Stimulated activated CD4-positive, alpha-beta T cell treated with anti-CD3 and anti-CD28 coated beads, Interleukin-4, amount 100 ng/mL, for 1 hour (primary cell): ENCODE measurements at places on chromosomes 12 and 14.

GRCh38 chr14:20866963-20867362 lies 24.2 kb upstream of the RNASE3 start:
- no peak for DNase-seq

- DNase-seq, result no peak
Observed at GRCh38 chr14:74859757-74860552, 16.0 kb downstream of the PROX2 start.

DNA sequence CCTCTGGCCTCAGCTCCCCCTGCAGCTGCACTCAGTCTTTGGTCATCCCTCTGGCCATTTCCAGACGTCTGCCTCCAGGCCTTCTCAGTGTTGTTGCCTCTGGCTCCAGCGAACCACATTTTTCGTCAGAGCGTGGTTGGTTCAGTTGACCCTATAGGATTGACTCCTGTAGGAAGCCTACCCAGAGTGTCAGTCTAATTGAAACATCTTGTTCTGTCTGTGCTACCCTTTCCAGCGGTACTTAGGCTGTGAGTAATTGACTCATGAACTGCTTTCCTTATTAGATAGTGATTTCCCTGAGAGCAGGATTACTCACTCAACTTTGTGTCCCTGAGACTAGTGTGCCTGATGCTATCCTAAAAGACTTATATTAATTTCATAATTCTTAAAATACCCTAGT lies 373.2 kb downstream of the ATP23 start:
- DNase-seq, result no peak

DNA sequence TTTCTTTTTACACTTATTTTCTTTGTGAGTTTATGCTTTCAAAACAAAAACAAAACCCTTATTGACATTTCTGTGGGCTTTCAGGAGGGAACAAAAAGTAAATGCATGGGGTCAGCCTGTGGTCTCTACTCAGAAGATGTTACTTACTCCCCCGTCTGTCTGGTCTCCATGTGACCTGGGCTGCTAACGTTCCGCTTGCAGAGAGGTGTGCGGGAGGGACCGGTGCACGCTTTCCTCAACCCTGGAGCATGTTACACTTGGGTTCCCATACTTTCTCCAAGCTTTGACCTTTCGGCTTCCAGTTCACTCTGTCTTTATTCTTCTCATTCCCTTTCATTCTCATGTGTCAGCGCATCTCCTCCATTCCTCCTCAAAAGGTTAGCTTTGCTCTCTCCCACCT lies 36.5 kb downstream of the ZC3H14 start:
- no peak for DNase-seq

DNA sequence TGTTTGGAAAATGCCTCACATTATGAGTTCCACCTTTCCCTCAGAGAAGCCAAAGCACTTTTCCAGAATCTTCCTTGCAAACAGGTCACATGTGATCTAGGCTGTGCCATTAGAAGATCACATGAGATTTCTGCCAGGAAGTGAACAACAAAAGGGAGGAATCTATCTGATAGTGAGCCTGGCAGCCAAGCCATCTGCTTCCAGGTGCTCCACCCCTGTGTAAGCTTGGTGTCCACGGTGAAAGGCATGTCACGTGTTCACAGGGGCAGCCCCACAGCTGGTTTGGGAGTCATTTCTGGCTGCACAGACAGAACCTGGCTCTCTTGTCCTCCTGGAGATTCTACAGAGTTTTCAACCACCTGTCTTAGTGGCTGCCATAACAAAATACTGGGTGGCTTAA lies 3.5 kb upstream of the KSR2 start:
- DNase-seq, result no peak

GRCh38 chr12:91133871-91134270 lies 22.6 kb upstream of the LUM start:
- no peak for DNase-seq

DNA sequence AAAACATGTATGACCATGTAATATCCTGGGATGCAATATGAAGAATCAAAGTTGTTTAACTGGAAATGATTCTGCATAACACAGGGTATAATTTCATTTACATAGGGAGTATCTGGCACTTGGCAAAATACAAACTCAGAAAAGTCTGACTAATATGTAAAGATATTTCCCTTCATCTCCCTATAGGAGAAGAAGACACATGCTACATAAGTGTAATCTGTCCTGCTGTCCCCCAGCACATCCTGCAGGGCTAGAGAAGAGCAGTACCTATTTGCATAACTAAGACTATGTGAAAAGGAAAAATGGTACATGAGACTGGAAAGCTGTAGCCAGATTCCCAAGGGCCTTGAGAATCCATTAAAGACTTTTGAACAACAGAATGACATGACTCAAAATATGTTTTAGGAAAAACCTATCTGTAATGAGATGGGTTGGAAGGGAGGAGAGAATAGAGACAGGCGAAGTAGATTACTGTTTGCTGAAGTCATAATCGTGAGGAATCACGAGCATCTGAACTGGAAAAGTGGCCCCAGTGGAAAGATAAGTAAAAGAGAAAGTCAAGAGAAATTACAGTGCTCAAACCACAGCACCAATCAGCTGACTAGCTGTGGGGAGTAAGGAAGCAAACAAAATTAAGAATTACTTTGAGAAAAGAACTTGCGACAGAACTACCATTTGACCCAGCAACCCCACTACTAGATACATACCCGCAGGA lies 155.1 kb upstream of the HMGA2 start:
- no peak for DNase-seq

GRCh38 chr12:126668961-126669360 lies 1598.0 kb upstream of the TMEM132C start:
- no peak for DNase-seq

DNA sequence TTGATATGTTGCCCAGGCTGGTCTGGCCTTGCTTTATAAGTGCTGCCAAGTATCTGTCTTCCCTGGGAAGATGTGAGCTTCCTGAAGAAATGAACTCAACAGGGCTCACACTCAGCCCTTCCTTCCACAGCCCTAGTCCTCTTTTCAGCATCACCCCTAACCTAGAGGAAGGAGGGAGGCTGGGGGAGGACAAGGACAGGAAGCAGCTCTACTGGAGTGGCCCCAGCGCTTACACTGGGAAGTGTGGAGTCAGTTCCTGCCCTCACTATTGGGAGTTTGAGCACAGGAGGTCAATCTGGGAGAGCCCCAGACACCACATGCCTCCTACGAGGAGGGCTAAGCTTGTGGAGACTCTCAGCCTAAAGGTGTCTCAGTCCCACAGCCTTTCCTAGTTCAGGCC lies 16.8 kb downstream of the GALNT6 start:
- no peak for DNase-seq

GRCh38 chr12:9636150-9636850 lies 28.6 kb upstream of the KLRB1 start:
- no peak for DNase-seq

DNA sequence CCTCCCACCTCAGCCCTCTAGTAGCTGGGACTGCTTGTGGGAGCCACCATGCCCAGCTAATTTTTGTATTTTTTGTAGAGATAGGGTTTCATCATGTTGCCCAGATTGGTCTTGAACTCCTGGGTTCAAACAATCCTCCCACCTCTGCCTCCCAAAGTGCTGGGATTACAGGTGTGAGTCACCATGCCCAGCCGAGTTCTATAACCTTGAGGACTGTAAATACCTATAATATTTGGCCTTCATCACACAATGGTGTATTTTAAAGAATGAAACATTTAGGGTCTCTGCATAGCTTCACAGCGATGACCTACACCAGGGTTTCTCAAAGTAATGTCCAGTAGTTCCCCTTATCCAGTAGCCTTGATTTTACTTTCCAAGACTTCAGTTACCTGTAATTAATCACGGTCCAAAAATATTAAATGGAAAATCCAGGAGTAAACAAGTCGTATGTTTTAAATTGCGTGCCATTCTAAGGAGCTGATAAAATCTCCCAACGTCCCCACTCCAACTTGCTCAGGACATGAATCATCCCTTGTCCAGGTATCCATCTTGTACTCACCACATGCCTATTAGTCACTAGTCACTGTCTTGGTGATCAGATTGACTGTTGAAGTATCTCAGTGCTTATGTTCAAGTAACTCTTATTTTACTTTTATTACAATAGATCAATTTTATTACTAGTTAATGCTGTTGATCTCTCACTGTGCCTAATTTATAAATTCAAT lies 368.2 kb downstream of the BTG1 start:
- no peak for DNase-seq
